Type B pancreatic cell (in vitro differentiated cells): ENCODE measurements at places on chromosomes 3 and 15. TPM values are rescaled to one million over a fixed set of nuclear protein-coding genes. Genes with fewer than 3 reads are reported as not detected.

PDIA5 gene
- total RNA-seq: 28.5 and 48.4 TPM in 2 replicates

FANCD2OS gene
- not detected in 2 replicates for total RNA-seq

CKMT1B gene
- total RNA-seq: 41.2 and 73.2 TPM in 2 replicates

SLC22A13 gene
- 0.60 and 0.79 TPM in 2 replicates for total RNA-seq

PP2D1 gene
- total RNA-seq: not detected in 2 replicates

SNRPA1 gene
- 72.6 and 80.3 TPM in 2 replicates for total RNA-seq

KBTBD13 gene
- not detected in 2 replicates for total RNA-seq

EPB42 gene
- total RNA-seq: not detected in 2 replicates

DNAH12 gene
- 0.29 and 0.87 TPM in 2 replicates for total RNA-seq
